Neural crest cell (in vitro differentiated cells): ENCODE measurements at places on chromosomes 5 and 9.

- no peak for DNase-seq
These were observed 177.2 kb downstream of the GADD45G start for GRCh38 chr9:89781838-89782540.

DNA sequence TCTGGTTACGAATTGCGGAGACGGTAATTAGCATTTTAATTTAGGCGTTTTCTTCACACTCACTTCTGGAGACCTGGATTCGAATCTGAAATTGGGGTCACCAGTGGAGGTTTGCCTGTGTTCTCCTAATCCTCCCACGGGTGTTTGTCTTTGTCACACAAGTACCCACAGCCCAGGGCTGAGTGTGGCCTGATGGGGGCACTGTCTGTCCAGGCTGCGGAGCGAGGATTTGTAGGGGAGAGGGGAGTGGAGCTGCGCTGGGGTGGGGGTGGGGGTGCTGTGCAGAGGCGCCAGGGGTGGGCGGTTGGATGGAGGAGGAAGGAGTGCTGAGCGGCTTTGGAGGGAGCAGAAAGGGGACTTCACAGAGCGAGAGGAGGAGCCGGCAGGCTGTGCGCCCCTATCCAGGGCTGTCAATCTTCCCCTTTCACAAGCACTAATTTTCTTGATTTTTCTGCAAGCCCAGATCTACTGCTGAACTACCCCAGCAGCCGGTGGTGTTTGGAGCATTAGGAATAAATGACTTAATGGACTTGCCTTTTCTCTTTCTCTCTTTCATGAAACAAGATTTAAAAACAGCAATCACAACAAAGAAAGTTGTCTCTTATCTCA, 53.1 kb downstream of the TSPAN17 start:
- DNase-seq, result peak; percentile 16

- no peak for DNase-seq
These were observed 372.8 kb upstream of the RFX3 start for GRCh38 chr9:3898461-3899218.

GRCh38 chr9:99762470-99762869, 59.2 kb upstream of the NR4A3 start:
- DNase-seq, result no peak

DNA sequence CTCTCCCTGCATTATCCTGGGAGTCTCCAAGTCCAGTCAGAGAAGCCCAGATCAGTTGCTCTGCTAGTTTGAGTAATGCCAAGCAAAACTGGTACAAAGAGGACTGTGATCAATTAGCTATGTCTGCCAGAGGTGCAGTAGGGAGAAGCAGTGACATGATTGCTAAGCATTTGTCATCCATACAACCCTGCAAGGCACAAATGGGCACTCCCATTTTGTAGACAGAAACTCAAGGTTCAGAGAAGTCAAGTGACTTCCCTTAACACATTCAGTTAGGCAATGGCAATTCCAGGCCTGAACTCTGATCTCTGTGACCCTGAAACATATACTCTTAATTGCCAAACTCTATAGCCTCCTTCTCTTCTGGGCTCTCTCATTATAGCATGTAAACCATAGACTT, 34.0 kb downstream of the NDST1 start:
- DNase-seq, result no peak

- no peak for DNase-seq
These were observed 15.4 kb upstream of the CERCAM start for GRCh38 chr9:128405077-128405779.

GRCh38 chr9:114275246-114276004, 47.5 kb upstream of the ORM1 start:
- DNase-seq, result no peak

DNA sequence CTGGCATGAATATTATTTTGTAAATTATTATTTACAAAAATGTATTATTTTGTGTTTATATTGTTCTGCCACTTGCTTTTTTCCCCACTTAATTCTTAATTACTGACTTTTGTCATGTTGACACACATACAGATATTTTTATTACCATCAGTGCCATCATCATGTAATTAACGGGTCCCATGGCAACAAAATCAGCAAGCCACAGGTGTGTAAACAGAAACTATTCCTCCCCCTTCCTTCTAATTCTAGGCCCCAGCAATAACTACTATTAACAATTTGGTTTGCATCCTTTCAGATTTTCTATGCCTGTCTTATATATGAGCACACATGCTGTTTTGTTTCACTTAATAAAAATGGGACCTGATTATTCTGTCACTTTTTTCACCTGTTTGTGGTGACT, 29.3 kb downstream of the CYFIP2 start:
- no peak for DNase-seq

DNA sequence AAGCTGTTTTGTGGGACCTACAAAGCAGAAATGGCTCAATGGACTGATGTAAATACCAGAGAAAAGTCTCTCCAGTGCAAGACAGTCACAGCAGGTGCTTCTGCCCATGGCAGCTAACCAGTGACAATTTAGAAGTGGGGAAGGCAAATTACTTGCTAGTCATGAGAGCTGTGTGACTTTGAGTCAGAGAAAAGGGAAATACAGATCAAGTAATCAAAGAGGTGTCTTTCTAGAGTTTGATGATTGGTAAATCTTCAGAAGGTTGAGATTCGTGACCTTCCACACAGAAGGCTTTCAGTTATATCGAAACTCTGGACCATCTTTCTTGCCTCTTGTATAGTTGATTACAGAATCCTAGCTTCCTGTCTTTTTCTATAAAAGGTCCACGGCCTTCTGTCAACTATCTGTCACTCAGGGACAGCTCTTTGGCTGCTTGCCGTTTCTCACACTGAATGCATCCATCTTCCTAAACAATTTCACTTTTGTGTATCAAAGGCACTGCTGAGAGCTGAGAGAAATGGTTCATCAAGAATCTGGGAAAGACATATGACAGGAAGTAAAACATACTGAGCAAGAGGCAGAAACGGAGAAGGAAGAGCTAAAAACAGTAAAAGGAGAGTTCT, 993.9 kb upstream of the ACO1 start:
- no peak for DNase-seq

DNA sequence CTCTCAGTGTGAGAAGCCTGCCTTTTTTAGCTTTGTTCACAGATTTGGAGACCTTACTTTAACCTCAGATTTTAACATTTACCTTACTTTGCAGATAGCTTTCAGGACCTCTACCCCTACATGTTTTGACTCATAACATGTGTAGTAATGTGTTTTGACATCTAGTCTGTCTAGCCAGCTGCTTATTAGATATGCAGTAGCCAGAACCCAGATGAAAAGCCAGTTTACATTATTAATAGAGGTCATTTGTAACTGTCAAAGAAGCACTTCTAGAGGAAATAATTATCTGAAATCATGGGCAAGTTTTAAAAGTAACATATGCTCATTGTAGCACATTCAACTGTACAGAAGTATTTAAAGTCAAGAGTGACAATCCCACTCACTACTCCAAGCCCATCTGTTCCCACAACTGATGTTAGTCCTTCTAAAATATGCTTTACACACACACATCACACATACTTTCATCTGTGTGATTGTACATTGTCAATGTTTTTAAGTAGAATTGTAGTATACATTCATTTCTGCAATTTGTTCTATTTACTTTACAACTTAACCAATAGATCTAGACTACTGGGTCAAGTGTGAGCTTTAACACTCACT, 71.8 kb upstream of the NIPAL4 start:
- DNase-seq, result no peak

DNA sequence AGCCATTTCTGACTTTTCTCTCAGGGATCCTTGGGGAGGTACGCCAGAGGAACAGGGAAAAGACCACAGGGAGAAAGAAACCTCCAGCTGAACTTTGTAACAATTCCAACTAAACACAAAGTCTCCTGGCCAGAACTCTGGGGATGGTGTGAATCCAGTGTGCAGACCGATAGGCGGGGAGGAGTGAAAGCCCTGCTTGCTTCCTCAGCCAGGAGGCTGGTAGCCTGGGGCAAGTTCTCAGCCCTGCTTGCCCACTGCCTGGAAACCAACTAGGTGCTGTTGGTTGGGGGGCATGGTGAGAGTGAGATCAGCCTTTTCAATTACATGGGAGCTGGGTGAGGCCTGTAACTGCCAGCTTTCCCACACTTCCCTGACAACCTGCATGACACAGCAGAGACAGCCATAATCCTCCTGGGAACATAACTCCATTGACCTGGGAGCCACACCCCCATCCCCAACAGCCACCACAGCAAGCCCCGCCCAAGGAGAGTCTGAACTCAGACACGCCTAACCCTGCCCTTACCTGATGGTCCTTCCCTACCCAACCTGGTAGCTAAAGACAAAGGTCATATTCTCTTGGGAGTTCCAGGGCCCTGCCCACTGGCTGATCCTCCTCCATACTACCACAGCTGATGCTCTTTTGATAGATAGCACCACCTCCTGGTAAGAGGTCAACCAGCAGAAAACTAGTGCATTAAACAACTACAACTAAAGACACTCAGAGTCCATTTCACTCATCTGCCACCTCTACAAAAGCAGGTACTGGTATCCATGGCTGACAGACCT, 100.1 kb upstream of the TNFAIP8 start:
- DNase-seq, result no peak

DNA sequence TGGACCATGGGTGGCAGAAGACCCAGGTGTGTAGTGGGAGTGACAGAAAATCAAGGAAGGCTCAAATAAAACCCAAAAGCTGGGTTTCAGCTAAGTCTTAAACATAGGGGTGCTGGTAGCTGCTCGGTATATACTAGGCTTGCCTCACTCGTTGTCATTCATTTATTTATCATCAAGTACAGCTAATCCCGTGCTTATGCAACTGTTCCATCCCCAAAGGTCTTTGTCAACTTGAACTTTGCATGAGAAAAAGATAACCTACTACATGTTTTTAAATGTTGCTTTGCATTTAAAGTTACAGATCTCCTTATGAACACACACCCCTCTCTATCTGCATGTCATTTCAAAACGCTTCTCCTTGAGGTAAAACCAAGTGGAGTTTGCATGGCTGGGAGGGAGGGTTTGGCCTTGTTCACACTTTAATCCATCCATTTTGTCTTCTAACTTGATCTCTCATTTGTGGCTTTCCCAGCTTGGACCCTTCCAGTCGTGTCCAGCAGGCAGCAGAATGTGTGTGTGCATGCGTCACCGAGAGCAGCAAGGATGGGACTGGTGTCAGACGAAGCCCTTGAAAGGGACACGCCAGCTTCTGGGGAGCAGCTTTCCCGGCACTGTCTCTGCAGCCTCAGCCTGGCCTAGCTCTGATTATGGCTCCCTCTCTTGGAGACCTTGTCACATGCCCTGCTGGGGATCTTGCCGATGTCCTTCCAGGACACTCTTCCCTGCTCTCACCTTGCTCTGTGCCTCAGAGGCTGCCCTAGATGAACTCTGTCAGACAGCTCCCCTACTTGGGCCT, 133.5 kb downstream of the GADD45G start:
- DNase-seq, result no peak

- DNase-seq, result no peak
These were observed 34.9 kb upstream of the N4BP3 start for GRCh38 chr5:178078197-178079010.

DNA sequence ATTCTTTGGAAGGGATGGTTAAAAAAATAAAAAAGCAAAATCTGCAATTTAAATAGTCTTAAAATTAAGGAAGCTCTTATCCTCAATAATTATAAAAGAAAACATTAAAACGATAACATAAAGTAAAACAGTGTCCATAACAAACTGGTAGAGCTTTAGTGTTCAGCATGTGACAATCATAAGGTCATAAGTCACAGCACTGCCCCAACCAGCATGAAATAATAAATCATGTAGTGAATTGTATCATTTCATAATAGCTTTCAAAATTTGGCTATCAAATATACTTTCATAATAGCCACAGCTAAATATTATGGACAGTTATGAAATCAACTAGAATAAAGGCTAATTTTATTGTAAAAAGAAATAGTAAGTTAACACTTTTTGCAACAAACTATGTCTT, 10.0 kb downstream of the NR3C1 start:
- DNase-seq, result no peak

DNA sequence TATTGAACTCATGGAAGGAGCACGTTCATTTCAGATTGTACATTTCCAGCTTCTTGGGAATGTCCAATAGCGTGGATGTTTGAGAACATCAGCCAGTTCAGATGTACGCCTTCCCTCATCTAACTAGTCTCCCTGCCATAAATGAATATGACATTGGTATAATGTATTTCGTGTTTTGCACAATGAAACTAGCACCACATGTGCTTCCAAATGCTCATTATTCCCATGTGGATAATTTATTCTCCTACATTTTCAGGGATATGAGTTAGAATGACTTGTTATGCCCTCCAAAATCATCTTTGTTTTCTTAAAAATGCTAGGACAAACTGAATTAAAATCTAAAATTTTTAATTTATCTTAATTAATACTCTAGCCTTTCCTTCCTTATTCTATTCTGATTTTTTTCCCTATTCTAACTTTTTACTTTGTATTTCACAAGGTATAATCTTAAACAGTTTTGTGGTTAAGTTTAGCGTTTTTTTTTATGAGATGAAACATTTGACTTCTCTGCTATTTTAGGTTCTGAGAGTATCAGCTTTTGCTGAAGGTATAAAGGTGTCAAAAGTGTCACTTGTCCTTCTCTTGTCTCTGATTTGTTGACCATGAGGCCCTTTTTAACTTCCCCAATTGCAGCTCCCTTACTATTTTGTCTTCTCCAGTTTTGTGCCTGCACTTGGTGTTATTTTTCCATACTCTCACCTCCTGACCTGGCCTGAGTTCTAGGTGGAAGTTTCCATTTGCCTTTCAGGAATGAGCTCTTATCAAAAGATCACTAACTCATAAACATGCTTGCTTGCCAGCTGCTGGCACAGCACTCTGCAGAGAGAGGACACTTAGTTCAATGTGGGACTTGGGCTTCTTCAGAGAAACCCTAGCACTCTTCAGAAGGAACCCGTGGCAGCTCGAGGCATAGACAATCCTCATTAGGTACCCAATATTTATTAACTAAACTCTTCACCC, 106.8 kb downstream of the FRMD3 start:
- DNase-seq, result no peak

DNA sequence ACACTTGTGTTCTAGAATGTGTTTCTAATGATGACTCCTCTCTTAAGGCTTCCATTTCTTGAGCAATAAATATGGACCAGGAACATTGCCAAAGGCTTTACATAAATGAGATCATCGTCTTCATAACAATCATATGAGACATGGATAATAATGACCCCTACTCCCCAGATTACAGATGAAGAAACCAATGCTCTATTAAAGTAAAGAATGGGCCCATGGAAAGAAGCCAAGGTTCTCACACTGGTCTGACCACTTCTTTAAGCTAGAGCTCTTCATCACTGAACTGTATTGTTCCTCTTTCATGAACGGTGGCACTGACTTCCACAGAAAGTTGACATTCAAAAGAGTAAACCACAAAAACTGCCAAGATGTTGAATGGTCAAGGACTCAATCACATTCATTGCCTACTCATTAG, 65.3 kb downstream of the MARCHF3 start:
- DNase-seq, result no peak

GRCh38 chr5:17180330-17180843, 37.0 kb upstream of the BASP1 start:
- no peak for DNase-seq

GRCh38 chr9:80602291-80602690, 1030.5 kb downstream of the TLE4 start:
- no peak for DNase-seq

- no peak for DNase-seq
These were observed 51.7 kb downstream of the UBAP1 start for GRCh38 chr9:34230556-34230955.

GRCh38 chr5:131369558-131369957, 105.7 kb downstream of the CDC42SE2 start:
- DNase-seq, result no peak
